Melanocyte of skin (primary cell): ENCODE measurements at places on chromosomes 1 and 21. TPM values are rescaled to one million over a fixed set of nuclear protein-coding genes. Genes with fewer than 3 reads are reported as not detected.

The FAM151A gene
- total RNA-seq: not detected in 2 replicates

The ZNF362 gene
- total RNA-seq: 13.7 and 14.5 TPM in 2 replicates

The TNFRSF18 gene
- total RNA-seq: 0.34 TPM in 1 of 2 replicates, not detected in the other

The KRTAP12-2 gene
- not detected in 2 replicates for total RNA-seq

The UBIAD1 gene
- total RNA-seq: 10.2 and 14.0 TPM in 2 replicates

The SASS6 gene
- 3.6 and 4.5 TPM in 2 replicates for total RNA-seq

The BEND5 gene
- total RNA-seq: under 0.01 TPM in 1 of 2 replicates, not detected in the other

The PEAR1 gene
- not detected in 2 replicates for total RNA-seq

The OR2T11 gene
- total RNA-seq: not detected in 2 replicates

The KRTAP7-1 gene
- total RNA-seq: 0.36 TPM in 1 of 2 replicates, not detected in the other

The SLC9C2 gene
- not detected in 2 replicates for total RNA-seq
